ENCODE measurements at places on chromosomes 5 and 9.

- DNase-seq = no peak
Measured at GRCh38 chr5:35443803-35444595, 173.7 kb upstream of the SPEF2 start.

GRCh38 chr5:68898951-68899471, 194.8 kb upstream of the SLC30A5 start:
- peak; percentile 77 for DNase-seq

GRCh38 chr9:100087218-100087617, 11.6 kb downstream of the ERP44 start:
- DNase-seq = peak; percentile 49

- DNase-seq = no peak
Measured at GRCh38 chr5:180433032-180433422, 61.2 kb upstream of the CNOT6 start.

- peak; percentile 49 for DNase-seq
Measured at GRCh38 chr9:111992523-111992922, 95.9 kb downstream of the UGCG start.

DNA sequence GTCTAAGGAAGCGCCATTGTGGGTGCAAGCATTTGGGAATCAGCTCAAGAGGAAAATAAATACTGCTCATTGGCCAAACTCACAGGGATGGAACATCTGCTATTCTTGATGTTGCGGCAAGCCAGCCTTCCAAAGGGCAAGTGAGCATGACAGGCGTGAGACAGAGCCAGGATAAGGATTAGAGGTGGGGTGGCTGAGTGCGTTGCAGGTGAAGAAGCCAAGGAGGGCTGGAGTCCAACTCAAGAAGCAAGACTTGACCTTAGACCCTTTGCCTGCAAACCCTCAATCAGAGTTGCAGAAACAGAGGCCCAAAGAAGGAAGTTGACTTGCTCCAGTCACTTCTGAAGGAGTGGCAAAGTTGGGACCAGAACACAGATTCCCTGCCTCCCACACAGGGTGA, 79.4 kb downstream of the WWC1 start:
- DNase-seq = no peak

- DNase-seq = no peak
Measured at GRCh38 chr5:135441919-135442318, 5.2 kb downstream of the DCANP1 start.

GRCh38 chr5:135241536-135241935, 157.5 kb downstream of the MACROH2A1 start:
- DNase-seq = no peak

DNA sequence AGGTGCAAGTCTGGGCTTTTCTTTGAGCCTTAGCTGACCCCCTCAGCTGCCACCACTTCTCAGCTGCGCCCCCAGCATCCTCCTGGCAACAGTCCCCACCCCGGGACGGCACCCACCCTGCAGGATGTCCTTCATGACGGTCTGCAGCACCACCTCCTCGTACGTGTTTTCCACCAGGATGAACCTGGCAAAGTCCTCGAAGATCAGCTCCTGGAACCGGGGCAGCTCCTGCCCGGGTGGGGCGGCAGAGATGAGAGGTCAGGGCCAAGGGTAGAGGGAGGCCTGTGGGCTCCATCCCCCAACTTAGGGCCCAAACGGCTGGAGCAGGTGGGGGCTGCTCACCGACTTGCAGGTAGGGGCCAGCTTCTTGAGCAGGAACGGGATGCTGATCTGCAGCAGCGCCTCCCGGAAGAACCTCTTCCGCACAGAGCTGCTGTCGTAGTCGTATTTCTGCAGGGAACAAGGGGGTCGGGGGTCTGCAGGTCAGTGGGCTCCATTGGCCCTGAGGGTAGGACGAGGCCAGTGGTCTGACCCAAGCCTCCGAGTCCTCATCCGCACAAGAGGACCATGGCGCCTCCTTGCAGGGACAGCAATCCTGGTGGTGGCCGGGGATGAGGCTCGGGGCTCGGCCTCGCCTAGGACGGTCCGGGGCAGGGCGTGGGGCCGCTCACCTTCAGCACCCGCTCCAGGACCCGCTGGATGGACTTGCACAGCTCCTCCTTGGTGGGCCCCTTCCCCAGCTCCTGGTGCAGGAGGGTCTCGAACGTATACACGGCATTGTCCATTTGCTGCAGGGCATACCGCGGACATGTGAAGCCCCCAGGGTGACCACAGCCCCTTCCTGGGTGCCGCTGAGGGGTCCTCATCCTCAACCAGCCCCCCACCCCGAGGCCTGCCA, 56.7 kb downstream of the LRSAM1 start:
- no peak for DNase-seq

DNA sequence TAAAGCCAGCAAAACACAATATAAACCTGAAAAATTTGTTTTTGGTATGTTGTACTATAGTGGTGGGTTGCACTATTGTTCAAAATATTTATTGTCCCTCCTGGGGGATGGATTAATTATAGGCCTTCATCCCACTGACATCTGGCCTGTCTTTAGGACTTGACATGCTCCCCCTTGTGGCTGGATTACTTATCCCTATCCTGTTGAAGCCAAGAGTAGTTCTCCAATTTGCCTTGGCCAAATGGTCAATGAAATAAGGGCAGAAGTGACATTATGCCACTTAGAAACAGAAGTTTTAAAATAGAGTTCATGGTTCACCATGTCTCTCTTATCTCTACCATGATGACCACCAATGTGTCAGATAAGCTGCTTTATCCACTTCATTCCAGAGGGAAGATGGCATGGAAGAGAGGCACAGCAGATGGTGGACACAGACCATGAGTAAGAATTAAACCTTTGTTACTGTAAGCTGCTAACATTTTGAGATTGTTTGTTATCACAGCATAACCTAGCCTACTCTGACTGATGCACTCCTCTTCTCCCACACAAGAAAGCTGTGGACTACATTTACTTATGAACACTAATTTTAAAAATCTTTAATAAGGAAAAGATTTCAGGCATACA, 29.2 kb upstream of the ARHGEF28 start:
- no peak for DNase-seq

GRCh38 chr9:127786773-127787104, 905 bp downstream of the CDK9 start:
- DNase-seq = no peak

GRCh38 chr5:2538169-2538568, 213.3 kb downstream of the IRX2 start:
- DNase-seq = no peak

DNA sequence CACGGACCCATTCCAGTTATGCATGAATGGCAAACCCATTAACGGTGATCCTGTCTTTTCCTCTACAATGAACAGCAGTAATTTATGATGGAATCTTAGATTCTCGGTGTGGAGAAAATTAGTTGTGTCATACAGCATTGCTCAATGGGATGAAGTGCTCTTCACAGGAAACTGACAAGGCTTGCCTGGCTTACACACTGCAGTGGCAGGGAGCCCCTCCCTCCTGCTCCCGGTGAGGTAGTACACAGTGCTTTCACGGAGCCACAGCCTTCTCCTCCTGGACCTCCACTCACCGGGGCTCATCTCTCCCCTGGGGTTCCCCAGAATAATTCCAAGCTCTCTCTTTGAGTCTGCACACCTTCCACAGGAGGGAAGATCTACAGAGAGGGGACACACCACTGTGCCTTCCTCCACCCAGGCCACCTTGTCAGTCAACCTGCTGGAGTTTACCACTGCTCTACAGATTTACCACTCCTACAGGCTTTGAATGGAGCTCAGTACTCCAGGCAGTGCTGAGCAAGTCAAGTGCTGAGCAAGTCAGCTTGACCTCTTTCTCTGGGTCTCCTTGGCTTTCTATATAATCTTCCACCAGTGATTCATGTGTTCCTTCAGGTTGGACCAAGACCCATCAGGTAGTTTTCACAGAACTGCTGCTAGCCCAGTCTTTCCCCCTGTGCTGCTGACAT, 59.1 kb upstream of the TBC1D2 start:
- DNase-seq = peak; percentile 56

DNA sequence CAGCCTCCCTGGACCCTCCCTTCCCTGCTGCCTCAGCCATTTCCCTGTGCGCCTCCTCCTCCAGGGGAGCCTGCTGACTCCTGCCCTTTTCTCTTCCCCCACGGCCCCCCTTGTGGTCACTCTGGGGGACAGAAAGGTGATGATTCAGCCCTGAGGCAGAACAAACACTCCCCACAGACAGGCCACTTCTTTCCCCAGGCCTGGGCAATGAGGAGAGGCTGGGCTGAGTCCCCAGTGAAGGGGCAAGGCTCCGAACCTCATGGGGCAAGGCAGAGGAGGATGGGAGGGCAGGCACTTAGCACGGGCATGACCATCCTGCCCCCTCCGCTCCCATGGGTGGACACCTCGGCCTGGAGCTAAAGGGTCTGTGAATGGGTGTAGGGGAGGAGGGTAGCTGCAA, 21.0 kb downstream of the CSF1R start:
- peak; percentile 47 for DNase-seq

GRCh38 chr9:133066181-133066983, 4.6 kb downstream of the CEL start:
- no peak for DNase-seq

DNA sequence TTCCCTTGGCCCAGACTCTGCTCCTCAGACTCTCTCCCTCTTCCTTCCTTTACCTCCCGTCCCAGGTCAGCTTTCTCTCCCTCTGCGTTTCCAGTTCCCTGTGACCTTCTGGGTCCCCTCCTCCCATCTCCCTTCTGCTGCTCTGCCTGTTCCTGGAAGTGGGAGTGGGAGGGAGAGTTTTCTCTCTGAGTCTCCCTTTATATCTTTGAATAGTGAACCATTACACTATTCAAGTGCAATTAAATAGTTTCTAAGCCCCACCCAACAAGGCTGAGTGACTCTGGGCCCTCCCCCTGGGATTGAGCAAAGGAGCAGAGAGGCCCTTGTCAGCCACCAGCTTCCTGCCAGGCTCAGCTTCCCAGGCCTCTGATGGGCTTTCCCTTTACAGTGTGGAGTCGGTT, 34.8 kb downstream of the THBS4 start:
- no peak for DNase-seq

DNA sequence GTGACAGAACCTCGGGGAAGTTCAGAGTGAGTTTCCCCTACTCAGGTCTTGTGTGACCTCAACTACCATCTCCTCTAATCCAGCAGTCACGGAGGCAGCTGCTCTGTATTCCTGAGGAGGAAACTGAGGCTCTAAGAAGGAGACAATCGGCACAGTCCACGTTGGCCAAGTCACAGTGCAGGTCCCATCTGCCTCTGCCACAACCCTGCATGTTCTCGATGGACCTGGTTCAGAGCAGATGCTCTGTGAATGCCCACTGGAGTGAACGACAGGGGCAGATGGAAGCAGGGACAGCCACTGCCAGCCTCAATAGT, 722 bp upstream of the ERGIC1 start:
- DNase-seq = no peak

- DNase-seq = no peak
Measured at GRCh38 chr9:26950521-26950920, 3.5 kb upstream of the PLAA start.

DNA sequence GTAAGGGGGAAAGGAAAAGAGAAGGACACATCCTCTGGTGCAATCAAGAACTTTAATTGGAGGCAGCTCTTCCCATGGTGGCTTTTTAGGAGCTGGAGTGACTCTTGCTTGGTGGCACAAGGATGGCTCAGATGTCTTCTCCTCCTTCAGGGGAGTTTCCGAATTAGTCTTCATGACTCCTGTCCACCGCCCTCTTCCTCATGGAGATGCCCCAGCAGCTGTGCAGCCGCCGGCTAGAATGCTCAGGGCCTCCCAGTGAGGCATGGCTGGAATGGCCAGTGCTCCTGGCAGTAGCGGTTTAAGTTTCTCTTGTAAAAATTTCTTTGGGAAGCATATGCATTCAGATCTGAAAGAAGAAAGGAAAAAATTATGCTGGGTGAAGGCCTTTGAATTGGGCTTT, 8.8 kb upstream of the TEX53 start:
- no peak for DNase-seq

DNA sequence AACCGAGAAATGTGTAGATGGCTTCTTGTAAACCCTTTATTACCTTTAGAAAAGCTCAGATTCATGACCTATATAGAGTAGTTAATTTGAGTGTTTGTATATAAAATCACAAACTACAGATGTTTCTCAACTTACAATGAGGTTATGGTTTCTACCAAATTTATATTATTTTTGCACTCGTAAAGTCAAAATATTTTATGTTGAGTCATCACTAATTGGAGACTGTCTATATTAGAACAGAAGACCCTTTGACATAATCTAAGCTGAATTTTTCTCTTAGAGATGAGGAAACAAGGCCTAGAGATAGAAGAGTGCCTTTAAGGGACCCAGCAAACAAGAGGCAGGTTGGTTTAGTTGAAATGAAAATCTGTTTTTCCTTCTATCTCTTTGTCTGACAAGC, 20.0 kb upstream of the NMUR2 start:
- DNase-seq = no peak

DNA sequence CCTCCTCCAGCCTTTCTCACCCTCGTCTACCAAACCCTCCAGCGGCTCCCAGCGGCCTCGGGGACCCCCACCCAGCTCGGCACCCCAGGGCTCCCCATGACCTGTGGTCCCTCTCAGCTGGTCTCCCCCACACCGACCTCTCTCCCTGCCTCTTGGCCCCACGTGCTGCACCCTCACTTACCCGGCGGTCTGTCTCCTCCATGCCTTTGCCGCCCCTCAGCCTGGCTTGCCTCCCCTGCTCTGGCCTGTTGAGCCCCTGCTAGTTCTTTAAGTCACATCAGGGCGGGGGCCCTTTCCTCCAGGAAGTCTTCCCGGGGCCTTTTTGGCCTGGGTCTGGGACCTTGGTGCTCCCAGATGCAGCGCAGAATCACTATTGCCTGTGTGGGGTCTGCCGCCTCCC, 81.5 kb downstream of the LMX1B start:
- DNase-seq = no peak

DNA sequence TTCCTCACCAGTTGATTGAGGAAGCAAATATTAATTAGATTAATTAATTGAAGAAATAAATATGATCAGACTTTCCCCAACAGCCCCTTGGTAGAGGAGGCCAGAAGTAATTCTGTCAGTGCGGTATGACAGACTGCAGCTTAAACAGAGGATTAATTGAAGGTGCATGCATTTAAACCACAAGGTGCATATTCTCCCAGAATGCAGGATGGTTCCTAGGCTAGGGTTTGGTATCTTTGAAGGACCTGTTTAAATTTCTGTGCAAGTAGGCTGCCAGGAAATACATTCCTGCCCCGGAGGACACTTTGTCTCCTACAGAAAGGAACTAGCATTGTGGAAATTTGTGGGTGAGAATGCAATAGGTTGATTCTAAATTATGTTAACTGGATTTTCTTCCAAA, 50.5 kb upstream of the PALM2AKAP2 start:
- no peak for DNase-seq

- peak; percentile 90 for DNase-seq
Measured at GRCh38 chr9:136410500-136411287, at the start of the genes ENTR1 and PMPCA. TSS of gene ENTR1 (minus strand) at chr9:136410614. CDS start at chr9:136410397, 217 bp downstream. TSS of gene PMPCA (plus strand) at chr9:136410658. CDS start at chr9:136410669, 11 bp downstream.

GRCh38 chr9:3962971-3963642, 336.8 kb downstream of the GLIS3 start:
- peak; percentile 83 for DNase-seq

GRCh38 chr5:67363963-67364362, 167.4 kb upstream of the CD180 start:
- no peak for DNase-seq

GRCh38 chr5:124203303-124203702, 543.1 kb downstream of the ZNF608 start:
- no peak for DNase-seq
